ENCODE measurements at places on chromosomes 7 and 10.

DNA sequence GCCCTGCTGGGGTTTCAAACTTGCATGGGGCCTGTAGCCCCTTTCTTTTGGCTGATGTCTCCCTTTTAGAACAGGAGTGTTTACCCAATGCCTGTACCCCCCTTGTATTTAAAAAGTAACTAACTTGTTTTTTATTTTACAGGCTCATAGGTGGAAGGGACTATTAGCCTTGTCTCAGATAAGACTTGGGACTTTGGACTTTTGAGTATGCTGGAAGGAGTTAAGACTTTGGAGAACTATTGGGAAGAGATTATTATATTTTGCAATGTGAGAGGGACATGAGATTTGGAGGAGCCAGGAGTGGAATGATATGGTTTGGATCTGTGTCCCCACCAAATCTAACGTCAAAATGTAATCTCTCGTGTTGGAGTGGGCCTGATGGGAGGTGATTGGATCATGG, 314.9 kb upstream of the SP8 start:
- H3K27me3 ChIP-seq = no peaks in the 10 kb centered on the region
- H3K4me3 ChIP-seq = no peak overlapping the region
- no peaks in the 10 kb centered on the region for H3K36me3 ChIP-seq
- no peaks in the 10 kb centered on the region for H3K4me1 ChIP-seq
- DNase-seq = no peak

- no peak overlapping the region for H3K27ac ChIP-seq
- H3K4me3 ChIP-seq = no peak overlapping the region
- no peaks in the 10 kb centered on the region for H3K4me1 ChIP-seq
- no peaks in the 10 kb centered on the region for H3K27me3 ChIP-seq
- no peaks in the 10 kb centered on the region for H3K36me3 ChIP-seq
Observed at GRCh38 chr7:123367031-123367430, 167.3 kb upstream of the SLC13A1 start.

DNA sequence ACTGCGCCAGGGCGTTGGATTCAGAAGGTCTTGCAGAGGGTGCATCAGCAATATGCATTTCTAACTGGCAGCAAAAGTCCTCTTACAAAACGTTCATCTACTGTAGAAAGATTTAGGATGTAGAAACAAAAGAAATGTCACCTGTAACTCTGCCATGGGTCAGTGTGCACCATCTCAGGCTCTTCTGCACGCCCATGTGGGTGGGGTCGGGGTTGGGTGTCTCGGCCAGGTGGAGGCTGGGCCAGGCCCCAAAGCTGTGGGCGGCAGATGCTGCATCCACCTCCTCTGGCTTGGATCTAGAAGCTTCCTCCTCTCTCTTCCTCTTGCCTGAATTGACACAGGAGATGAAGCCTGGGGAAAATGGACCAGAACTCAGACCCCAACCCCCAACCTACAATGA, 111.3 kb upstream of the PPP2R2D start:
- H3K27me3 ChIP-seq = no peaks in the 10 kb centered on the region
- H3K36me3 ChIP-seq = no peaks in the 10 kb centered on the region
- H3K4me1 ChIP-seq = no peaks in the 10 kb centered on the region
- no peak overlapping the region for H3K27ac ChIP-seq
- H3K4me3 ChIP-seq = no peak overlapping the region

DNA sequence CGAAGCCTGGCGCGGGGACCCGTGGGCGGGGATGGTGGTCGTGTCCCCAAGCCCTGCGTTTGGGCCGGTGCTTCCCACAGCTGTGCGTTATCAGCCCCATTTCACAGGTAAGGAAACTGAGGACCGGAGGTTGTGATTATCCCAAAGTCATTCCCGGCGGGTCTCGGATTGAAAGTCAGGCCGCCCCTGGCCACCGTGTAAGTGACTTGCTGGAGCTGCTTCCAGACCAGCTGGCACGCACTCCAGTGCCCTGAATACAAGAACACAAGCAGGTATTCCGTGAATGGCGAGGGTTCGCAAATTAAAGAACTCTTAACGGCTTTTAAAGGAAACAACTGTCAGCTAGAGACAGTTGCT, 675 bp upstream of the ATE1 start:
- H3K27me3 ChIP-seq = no peaks in the 10 kb centered on the region
- H3K27ac ChIP-seq = peak overlapping the region; percentile 87
- DNase-seq = no peak
- H3K4me1 ChIP-seq = peaks cover 9% of the 10 kb centered on the region

DNA sequence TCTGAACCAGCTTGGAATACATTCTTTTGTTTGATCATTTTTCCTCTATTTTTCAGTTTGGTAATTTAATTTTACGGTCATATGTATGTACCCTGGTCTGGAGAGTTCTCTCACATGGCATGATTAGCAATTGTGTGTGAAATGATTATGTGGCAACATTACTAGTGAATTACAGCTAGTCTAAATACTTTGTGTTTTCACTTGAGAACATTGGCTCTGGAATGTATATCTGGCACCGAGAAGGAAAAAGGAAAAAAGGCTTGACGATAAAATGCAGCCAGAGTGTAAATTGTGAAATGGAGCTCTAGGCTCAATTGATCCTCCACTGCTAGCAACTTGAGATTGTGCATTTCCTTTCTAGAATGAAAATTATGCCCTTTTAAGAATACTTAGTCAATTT, 397.2 kb downstream of the EXOC4 start:
- H3K4me3 ChIP-seq = no peak overlapping the region
- no peaks in the 10 kb centered on the region for H3K36me3 ChIP-seq
- no peak overlapping the region for H3K27ac ChIP-seq

GRCh38 chr10:112213836-112214235, 30.3 kb upstream of the GPAM start:
- no peaks in the 10 kb centered on the region for H3K27me3 ChIP-seq
- no peaks in the 10 kb centered on the region for H3K36me3 ChIP-seq
- no peak overlapping the region for H3K4me3 ChIP-seq
- H3K27ac ChIP-seq = no peak overlapping the region
- no peak for DNase-seq

GRCh38 chr7:91912494-91912893, 28.2 kb upstream of the AKAP9 start:
- H3K27ac ChIP-seq = no peak overlapping the region
- H3K27me3 ChIP-seq = no peaks in the 10 kb centered on the region
- H3K4me1 ChIP-seq = no peaks in the 10 kb centered on the region
- H3K36me3 ChIP-seq = no peaks in the 10 kb centered on the region
- DNase-seq = no peak
- no peak overlapping the region for H3K4me3 ChIP-seq

DNA sequence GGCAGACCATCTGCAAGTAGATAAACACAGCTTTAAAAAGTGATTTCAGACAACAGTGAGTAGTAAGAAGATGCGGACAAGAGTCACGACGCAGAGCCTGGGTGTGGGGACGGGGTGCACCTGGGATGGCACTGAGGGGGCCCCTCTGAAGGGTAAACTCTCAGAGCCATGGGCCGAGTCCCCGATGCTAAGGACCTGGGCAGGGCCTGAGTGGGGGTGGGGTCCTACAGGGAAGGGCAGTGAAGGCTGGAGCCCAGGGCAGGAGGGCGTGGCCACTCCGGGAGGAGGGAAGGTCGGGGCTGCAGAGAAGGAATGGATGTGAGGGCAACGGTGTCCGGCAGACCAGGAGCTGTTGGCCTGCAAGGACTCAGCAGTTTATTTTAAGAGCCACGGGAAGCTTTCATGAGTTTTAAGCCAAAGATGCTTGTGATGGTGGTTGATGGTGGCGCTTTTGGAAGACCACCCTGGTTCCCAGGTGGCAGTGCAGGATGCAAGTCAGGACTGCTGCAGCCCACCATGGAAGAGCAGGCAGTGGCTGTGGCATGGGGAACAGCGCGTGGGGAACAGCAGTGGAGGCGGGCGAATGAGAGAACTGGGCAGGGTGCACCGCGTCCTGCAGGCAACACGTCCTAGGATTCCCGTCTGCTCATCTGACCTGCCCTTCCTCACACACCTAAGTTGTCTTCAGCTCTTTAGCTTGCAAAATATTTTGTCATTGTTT, 296.8 kb downstream of the DNAJB6 start:
- peaks cover 6% of the 10 kb centered on the region for H3K4me1 ChIP-seq
- H3K27me3 ChIP-seq = peaks cover 7% of the 10 kb centered on the region
- H3K27ac ChIP-seq = no peak overlapping the region
- no peak overlapping the region for H3K4me3 ChIP-seq
- DNase-seq = no peak

- no peak overlapping the region for H3K27ac ChIP-seq
- no peaks in the 10 kb centered on the region for H3K36me3 ChIP-seq
- no peak for DNase-seq
- H3K27me3 ChIP-seq = no peaks in the 10 kb centered on the region
Observed at GRCh38 chr10:58818900-58819299, 306.2 kb downstream of the BICC1 start.

DNA sequence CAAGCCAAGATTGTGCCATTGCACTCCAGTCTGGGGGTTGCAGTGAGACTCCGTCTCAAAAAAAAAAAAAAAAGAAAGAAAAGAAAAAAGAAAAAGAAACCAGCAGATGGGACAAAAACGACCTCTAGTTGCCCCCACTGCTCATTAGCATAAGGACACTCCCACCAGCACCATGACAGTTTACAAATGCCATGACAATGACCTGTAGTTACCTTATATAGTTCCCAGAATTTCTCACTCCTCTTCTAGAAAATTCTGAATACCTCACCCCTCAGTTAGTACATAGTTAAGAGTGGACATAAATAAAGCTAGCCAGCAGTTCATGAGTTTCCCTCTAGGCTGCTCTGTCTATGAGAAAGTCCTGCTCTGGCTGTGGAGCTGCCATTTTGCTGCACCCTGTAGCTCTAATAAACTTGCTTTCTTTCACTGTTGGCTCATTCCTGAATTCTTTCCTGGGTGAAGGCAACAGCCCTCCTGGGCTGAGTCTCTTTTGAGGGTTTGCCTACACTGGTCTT, 276.8 kb upstream of the AKR1E2 start:
- H3K4me3 ChIP-seq = no peak overlapping the region
- no peaks in the 10 kb centered on the region for H3K36me3 ChIP-seq
- H3K27ac ChIP-seq = no peak overlapping the region
- H3K27me3 ChIP-seq = no peaks in the 10 kb centered on the region
- no peak for DNase-seq
- H3K4me1 ChIP-seq = no peaks in the 10 kb centered on the region

GRCh38 chr7:73726083-73726466, 6.6 kb upstream of the STX1A start:
- H3K4me3 ChIP-seq = no peak overlapping the region
- no peaks in the 10 kb centered on the region for H3K4me1 ChIP-seq
- DNase-seq = no peak
- H3K27me3 ChIP-seq = peaks cover 6% of the 10 kb centered on the region
- no peaks in the 10 kb centered on the region for H3K36me3 ChIP-seq

GRCh38 chr7:28192786-28193585, 12.4 kb upstream of the JAZF1 start:
- H3K4me3 ChIP-seq = no peak overlapping the region
- H3K27ac ChIP-seq = no peak overlapping the region
- H3K4me1 ChIP-seq = peaks cover 3% of the 10 kb centered on the region
- no peak for DNase-seq
- H3K27me3 ChIP-seq = no peaks in the 10 kb centered on the region

GRCh38 chr7:13832346-13832745, 157.1 kb downstream of the ETV1 start:
- H3K27ac ChIP-seq = no peak overlapping the region
- H3K27me3 ChIP-seq = no peaks in the 10 kb centered on the region
- no peaks in the 10 kb centered on the region for H3K4me1 ChIP-seq
- no peak overlapping the region for H3K4me3 ChIP-seq
- no peaks in the 10 kb centered on the region for H3K36me3 ChIP-seq

- H3K27me3 ChIP-seq = no peaks in the 10 kb centered on the region
- no peak overlapping the region for H3K4me3 ChIP-seq
- H3K4me1 ChIP-seq = no peaks in the 10 kb centered on the region
- H3K36me3 ChIP-seq = no peaks in the 10 kb centered on the region
Observed at GRCh38 chr10:9024210-9024609, 969.7 kb downstream of the GATA3 start.

DNA sequence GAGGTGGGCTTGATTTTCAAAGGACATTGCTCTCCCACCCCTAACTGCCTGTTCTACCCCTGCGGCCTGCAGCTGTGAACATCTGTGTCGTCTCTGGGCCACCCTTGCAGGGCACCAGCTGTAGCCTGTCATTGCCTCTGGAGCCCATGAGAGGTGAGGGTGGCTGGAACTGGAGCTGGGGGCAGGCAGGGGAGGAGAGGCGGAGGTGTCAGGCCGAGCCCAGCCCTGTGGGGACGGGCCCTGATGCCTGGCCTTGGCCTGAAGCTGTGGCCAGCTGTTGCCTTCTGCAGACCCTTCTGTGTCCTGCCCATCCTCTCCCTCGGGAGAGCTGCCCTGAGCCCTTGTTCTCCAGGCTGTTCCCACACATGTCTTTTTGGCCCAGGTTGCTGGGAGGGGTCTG, 44.5 kb downstream of the PALD1 start:
- H3K27ac ChIP-seq = no peak overlapping the region
- no peak overlapping the region for H3K4me3 ChIP-seq
- no peaks in the 10 kb centered on the region for H3K27me3 ChIP-seq
- no peaks in the 10 kb centered on the region for H3K4me1 ChIP-seq

GRCh38 chr7:1516586-1517251, 12.5 kb upstream of the INTS1 start:
- H3K27me3 ChIP-seq = no peaks in the 10 kb centered on the region
- H3K4me1 ChIP-seq = peaks cover 19% of the 10 kb centered on the region
- H3K27ac ChIP-seq = no peak overlapping the region
- DNase-seq = no peak
- no peaks in the 10 kb centered on the region for H3K36me3 ChIP-seq

DNA sequence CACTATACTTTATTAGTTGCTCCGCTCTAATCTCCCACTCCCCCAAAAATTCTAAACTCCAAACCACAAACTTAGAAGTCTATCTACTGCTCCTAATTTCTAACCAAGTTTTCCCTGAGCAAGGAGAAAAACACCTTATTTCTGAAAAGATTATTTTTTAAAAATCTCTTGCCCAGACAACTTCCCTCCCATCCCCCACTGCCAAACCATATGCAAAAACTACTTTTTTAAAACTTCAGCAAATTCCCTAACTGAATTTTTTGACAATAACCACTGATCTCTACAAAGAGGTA, 1.9 kb downstream of the UBE2H start:
- H3K4me3 ChIP-seq = peak overlapping the region; percentile 94
- peaks cover 41% of the 10 kb centered on the region for H3K4me1 ChIP-seq
- DNase-seq = no peak
- H3K27ac ChIP-seq = peak overlapping the region; percentile 94

Data from CD8-positive, alpha-beta memory T cell (primary cell).